ENCODE measurements at places on chromosomes 4 and X.

GRCh38 chrX:110363244-110363643, 4.6 kb downstream of the RTL9 start:
- DNase-seq: no peak

- DNase-seq: no peak
These were observed 165.3 kb downstream of the GPM6A start for GRCh38 chr4:175646802-175647201.

- DNase-seq: no peak
These were observed 207.1 kb upstream of the PCDH18 start for GRCh38 chr4:137739391-137739790.

GRCh38 chr4:17490575-17491059, 21.3 kb downstream of the QDPR start:
- no peak for DNase-seq

- DNase-seq: no peak
These were observed 66.3 kb downstream of the ITM2A start for GRCh38 chrX:79300856-79301255.

- DNase-seq: no peak
These were observed 25.2 kb downstream of the SOD3 start for GRCh38 chr4:24820541-24820940.

GRCh38 chr4:40909363-40909876, 159.7 kb downstream of the NSUN7 start:
- no peak for DNase-seq

DNA sequence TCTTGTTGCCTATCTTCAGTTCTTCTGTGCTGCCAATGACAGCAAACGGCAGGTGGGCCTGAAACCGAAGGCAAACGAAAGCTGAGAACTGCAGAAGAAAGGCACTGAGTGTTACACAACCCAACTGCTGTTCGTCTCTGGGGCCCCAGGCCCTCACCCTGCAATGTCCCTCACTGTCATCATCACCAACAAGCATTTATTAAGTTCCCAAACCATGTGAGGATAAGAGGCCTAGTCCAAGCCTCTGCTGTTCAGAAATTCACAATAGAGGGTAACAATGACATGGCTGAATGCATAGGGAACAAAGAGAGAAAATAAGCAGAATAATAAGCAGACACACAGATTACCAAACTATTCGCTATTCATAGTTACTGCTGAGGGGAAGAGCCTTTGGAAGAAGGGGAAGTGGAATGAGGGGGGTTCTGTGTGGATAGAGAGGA, 34.5 kb upstream of the NKRF start:
- no peak for DNase-seq

- DNase-seq: no peak
These were observed 80.3 kb upstream of the FAM9B start for GRCh38 chrX:9114245-9114644.

DNA sequence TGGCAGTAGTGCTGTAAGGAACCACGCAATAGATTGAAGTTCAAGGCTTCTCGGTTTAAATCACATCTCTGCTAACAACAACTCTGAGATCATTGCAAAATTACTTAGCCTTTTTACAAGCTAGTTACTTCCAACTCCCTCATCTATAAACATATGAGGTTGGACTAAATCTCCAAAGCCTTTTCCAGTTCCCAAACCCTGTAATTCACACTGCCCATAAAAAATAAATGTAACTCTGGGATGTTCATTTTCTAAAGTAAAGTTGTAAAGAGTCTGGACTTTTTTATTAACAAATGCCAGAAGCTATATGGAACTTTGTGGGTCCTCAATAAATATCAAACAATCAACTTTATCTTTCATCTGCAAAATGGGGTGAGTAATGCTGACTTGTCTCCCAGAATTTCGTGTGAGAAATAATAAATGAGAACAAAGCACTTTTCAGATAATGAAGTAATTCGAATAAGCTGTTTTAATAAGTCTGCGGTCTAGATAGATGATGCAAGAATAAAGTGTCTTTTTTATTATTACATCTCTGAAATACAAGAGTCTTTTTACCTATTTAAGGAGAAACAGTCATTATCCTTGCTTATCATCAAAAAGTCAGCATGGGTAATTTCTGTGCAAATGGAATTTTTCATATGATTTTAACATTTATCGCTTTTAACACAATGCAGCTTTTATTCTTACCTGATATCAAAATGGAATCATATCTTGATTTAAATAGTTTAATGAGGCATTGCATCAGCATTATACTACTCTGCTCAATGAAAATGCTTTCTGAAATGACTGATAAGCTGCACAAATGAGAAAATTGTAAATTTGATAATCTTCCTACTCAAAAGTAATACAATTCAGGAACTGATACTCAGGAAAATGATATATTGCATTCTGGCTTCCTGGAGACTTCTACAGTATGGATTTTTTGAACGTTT, 252.6 kb downstream of the BANK1 start:
- no peak for DNase-seq

GRCh38 chrX:31057691-31058090, 14.2 kb downstream of the FTHL17 start:
- DNase-seq: no peak

DNA sequence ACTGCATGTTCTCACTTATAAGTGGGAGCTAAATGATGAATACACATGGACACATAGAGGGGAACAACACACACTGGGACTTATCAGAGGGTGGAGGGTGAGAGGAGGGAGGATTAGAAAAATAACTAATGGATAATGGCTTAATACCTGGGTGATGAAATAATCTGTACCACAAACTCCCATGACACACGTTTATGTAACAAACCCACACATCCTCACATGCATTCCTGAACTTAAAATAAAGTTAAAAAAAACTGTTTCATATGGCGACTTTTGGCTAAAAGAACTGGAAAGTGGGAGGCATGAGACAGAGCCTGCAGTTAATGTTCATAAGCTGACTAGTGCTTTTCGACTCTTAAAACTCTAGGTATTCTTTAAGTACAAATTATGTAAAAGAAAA, 98.9 kb upstream of the NPFFR2 start:
- no peak for DNase-seq

GRCh38 chrX:81377329-81377728, 175.4 kb downstream of the SH3BGRL start:
- DNase-seq: no peak

DNA sequence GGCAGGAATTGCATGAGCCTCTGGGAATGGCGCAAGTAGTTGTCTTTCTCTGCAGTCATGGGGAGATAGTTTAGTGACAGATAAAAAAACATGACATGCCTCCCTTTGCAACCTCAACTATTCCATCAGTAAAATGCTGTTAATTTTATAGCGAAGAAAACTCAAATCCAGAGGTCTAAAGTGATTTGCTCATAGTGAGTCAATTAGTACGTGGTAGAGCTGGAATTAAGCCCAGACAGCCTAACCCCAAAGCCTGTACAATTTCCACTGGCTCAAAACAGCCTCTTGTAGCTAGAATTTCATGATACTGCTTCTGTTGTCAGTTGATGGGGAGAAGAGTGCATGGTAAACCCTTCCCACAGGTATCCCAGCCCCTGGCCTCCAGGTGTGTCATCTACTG, 81.3 kb upstream of the TRPC5 start:
- DNase-seq: no peak

GRCh38 chrX:11528623-11529022, 137.1 kb downstream of the ARHGAP6 start:
- no peak for DNase-seq

DNA sequence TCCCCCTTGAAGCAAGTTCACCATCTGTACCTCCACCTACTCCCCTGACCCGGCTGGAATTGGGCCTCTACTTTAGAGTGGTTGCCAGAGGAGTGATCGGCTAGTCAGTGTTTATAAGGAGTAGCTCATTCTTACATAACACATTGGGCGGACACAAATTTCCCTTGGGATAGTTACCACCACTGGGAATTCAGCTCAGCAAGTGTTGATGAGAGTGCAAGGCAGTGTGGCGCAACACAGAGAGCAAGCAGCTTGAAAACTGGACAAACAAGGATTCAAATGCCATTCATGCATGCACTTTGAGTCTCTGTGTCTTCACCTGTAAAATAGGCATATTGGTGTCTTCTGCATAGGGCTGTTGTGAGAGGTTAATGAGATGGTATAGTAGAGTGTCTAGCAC, 92.7 kb downstream of the STK32B start:
- DNase-seq: no peak

Data from activated T-helper 1 cell treated with anti-CD3 and anti-CD28 coated beads, Interleukin-2, amount 50 U/mL, for 16 hours (primary cell).